ENCODE measurements at places on chromosomes 11 and 22.

DNA sequence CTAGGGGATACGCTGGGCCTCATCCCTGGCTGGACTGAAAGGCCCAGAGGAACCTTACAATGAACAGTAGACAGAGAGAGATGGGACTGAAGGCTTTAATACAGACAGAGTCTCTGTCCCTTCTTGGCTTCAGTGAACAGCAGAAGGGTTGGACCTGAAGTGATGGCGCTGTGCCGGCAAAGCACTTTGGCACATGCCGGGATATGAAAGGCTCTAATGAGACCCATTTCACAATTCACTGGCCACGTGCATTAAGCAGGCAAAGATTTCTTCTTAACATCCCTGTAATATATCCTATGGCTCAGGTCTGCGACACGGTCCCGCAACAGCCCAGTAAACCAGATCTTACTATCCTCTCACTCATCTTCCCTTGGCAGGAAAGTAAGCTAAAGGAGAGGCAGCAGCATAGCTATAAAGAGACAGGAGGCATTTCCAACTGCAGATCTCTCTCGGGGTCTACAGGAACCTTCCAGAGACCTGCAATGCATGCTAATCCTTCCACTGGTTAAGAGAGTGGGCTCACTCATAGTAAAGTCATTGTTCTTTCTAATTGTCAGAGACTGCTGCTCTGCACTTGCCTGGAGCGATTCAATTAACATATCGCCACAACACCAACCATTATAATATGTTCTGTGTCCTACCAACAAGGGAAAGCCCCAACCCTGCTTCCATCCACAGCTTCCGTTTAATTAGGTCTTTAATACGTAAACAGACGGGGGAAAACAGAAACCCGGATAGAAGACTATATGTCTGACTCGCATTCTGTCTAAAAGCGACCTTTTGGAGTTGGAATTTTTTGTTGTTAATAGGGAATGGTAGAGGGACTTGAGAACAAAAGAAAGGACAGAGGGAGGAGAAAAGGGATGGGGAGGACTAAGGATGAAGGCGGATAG lies 1179.0 kb downstream of the LRRC4C start:
- DNase-seq: no peak

DNA sequence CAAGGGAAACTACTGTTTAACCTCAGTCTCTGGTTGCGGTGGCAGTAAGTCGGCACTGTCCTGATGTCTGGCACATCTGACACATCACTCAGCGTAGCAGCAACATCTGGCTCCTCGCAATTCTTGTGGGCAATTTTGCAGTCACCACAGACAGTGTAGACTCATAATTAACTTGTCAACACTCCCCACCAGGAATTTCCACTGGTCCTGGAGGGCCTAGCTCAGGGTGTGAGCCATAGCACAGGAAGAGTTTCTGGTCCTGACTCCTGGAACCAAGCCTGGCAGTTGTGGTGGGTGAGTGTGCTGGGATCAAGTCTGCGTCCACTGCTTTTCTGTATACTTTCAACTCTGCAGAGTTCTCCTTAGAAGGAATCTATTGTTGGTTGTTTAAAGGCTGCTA lies 209.7 kb downstream of the SNX19 start:
- DNase-seq: no peak

DNA sequence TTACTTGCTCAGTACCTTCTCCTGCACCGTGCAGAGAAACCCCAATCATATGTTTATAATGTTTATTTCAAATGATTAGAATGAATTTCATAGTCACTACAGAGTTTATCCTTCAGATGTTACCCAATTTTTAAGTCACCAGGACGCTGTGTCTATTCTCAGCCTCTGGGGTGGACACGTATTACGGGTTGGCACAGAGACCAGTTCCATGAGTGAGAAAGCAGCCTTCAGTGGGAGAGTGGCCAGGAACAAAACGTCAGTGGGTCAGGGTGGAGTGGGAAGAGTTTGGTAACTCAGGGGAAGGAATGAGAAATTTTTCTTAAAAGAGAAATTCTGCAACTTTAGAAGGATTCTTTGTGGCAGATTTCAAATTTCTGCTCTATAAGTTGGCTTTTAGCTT lies 77.1 kb upstream of the MTMR2 start:
- no peak for DNase-seq

DNA sequence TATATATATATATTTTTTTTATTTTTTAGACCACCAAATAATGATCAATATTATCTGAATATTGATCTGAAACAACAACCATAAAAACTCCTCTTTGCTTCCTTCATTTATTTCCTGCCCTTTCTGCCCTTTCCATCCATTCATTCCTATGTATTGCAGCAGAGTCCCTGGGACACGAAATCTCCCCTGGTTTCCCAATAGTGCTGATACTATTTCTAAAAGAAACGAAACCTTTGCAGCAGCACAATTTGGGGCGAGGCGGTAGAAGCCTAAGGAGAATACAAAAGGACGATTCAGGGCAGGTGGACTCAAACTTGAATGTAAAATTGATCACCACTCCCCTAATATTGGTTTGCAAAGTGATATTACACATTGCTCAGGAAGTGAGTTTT lies 16.9 kb upstream of the AMOTL1 start:
- no peak for DNase-seq

GRCh38 chr22:46131151-46131587 lies 19.2 kb upstream of the PPARA start:
- DNase-seq: no peak

- no peak for DNase-seq
These were observed 27.2 kb upstream of the NCAM1 start for GRCh38 chr11:112933970-112934369.

DNA sequence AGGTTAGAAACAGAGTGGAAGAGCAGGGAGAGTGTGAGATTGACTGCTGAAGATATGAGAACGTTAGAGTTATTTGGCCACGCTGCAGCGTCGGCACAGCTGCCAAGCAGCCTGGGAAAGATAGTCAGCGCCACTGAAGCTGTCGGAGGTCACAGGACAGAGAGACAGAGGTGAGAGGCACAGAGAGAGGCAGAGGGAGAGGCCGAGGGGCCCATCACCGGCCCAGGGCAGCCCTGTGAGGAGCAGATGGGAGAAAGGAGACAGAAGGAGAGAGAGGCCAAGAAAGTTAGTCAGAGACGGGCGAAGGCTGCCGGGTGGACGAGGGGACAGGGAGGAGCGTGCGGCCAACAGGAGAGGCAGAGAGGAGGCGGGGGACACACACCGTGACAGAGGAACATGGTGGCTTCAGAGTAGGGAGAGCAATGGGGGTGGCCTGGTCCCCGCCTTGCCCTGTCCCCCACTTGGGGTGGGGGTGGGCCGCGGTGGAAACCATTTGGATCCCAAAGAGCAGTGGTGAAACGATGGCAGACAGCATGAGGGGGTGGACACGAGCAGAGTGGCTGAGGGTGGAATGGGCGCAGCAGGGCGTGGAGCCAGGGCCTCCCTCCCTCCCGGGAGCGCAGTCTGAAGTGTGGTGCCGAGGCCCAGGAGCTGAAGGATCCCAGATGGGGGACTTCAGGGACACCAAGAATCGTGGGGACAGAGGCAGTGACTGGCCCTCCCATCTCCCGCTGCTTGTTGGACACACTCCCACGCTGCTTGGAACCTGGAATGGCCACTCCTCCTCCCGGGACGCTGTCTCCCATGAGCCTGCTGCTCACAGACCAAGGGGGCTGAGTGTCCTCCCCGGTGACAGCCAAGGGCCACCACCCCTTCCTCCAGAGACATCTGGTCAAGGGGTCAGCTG lies 26.6 kb downstream of the LRRC10B start:
- no peak for DNase-seq

- no peak for DNase-seq
These were observed 204.9 kb downstream of the CSNK2A3 start for GRCh38 chr11:11148104-11148509.

GRCh38 chr11:96229354-96229977 lies 113.5 kb downstream of the MAML2 start:
- no peak for DNase-seq

GRCh38 chr11:74541466-74541865 lies 47.9 kb upstream of the LIPT2 start:
- no peak for DNase-seq

- no peak for DNase-seq
These were observed 131.9 kb downstream of the WNT11 start for GRCh38 chr11:76074148-76075095.

- DNase-seq: no peak
These were observed 9.5 kb upstream of the FTH1 start for GRCh38 chr11:61976813-61977475.

DNA sequence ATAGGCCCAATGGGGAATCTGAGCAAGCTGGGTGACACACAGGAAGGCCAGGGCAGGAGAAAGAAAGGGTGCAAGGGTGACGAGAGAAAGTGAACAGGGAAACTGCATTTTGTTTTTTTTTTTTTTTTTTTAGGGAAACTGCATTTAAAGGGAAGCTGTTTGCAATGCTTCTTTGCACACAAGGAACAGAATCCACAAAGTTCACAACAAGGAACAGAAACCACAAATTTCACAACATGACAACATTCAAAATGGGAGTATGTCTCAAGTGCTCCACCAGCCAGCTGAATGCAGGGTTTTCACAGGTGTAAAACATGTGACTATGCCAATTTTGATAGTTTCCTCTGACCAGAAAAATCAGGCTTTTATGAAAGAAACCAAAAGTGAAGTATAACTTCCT lies 6.8 kb upstream of the PLAAT3 start:
- no peak for DNase-seq

GRCh38 chr11:80417681-80418080 lies 976.9 kb upstream of the TENM4 start:
- no peak for DNase-seq

DNA sequence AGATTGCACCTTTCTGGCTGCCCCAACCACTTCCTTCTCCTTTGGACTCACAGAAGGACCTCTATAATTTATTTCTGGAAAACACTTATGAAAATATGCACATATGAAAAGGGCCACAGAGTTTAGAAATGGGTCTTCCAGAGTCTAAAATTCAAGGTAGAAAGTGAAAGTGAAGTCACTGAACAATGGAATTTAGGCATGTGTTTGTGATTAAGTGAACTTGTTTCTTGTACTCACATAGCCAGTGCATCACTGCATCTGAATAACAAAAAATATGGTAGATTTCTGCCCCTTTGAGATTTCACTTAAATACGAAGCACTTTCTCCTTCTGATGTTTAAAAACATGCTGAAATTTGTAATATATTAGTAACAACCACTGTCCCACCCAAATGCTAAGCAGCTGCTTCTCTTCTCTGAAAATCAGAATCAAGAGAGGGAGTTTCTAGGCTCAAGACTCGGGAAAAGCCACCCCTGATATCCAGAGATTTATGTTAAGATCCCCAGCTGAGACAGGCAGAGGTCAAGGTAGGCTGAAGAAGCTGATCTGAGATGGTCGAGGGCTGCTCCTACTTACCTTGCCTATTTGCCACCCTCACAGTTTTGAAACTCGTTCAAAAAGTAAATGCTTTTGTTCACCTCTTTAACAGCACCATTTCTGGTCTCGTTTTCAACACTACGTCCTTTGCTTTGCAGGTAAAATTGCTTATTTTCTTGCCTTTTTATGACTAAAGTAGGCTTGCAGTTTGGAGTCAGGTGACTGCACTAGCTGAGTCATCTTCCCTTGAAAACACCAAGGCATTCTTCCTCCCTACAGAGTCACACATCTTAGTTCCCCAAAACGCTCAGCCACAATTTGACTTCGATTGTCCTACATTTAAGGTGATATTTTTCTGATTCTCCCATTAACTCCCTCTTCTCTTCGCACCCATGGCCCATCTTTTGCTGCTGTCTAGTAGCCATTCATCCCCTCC lies at the start of gene XKR3:
Gene XKR3 (minus strand): TSS at position 696 of the 972 bp plus-strand sequence. CDS start 17,338 bp downstream, outside the sequence.
- peak; percentile 37 for DNase-seq

GRCh38 chr11:27241311-27242122 lies 121.5 kb downstream of the CCDC34 start:
- DNase-seq: no peak

DNA sequence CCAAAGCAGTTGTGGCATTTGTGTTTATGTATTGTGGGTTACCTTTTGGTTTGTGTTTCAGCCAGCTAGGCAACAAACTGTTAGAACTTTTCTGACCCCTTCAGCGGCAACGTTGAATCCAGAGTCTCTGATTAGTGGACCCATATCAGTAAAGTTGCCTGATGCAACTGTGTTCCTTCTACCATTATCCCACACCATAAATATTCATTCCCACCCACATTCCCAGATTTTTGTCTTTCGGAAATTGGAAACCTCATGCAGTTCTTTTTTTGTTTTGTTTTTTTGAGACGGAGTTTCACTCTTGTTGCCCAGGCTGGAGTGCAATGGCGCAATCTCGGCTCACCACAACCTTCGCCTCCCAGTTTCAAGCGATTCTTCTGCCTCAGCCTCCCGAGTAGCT lies 30.7 kb upstream of the RBX1 start:
- no peak for DNase-seq

DNA sequence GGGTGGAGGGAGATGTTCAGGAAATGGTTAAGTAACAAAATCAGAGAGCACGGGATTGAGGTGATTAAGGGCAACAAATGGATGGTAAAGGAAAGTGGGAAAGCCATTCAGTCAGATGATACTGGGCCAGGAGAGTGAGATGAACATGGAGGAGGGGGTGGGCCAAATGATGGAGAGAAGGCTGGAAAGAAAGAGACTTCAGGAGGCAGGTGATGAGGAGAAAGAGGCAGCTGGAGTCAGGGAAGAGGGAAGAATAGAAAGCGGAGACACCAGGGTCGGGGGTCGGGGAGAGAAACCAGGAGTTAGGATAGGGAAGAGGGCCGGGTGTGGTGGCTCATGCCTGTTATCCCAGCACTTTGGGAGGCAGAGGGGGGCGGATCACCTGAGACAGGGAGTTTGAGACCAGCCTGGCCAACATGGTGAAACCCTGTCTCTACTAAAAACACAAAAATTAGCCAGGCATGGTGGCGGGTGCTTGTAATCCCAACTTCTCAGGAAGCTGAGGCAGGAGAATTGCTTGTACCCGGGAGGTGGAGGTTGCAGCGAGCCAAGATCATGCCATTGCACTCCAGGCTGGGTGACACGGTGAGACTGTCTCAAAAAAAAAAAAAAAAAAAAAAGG lies 4.7 kb upstream of the KDM2A start:
- no peak for DNase-seq

DNA sequence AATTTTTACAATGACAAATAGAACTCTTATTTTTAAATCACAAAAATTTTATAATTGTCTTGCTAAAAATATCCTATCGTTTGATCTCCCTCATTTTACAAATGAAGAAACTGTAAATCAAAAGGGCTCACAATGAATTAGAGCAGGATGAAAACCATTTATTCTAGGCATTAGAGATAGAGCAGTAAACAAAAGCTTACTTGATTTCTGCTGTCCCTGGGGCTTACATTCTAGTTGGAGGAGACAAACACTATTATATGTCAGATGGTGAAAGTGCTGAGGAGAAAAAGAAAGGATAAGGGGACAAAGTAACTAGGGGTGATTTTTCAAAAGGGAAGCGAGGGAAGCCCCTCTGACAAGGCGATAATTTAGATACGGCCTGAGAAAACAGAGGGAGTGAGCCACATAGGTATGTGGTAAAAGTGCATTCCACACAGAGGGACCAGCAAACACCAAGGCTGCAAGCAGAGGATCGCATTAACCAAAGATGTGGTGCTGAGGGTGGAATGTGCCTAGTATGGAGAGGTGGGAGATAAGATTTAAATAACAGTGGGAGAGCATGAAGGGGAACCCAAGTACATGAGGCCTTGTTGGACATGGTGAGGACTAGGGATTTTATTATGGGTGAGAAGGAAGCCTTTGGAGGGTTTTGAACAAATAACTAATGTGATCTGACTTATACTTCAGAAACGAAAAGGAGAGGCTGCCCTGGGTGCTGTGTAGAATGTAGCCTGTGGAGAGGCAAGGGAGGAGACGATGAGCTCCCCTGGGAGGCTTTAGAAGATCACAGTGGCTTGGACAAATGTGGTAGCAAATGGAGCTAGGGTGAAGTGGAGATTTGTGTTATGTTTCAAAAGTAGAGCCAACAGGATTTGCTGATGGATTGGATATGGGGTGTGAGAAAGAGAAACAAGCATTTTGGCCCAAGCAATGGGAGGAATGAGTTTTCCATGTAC lies 62.1 kb downstream of the PDHX start:
- no peak for DNase-seq

- no peak for DNase-seq
These were observed 776.0 kb upstream of the ARHGAP42 start for GRCh38 chr11:99911116-99911515.
